ENCODE measurements at places on chromosomes 3 and 15.

GRCh38 chr15:75449585-75450306 is 1.7 kb downstream of the SIN3A start:
- no peak for DNase-seq

GRCh38 chr3:195809291-195809785 is 2.4 kb downstream of the MUC4 start:
- DNase-seq = no peak

- no peak for DNase-seq
These were observed 74.9 kb upstream of the EPHA3 start for GRCh38 chr3:89032346-89033013.

- no peak for DNase-seq
These were observed 145.7 kb downstream of the BBX start for GRCh38 chr3:107668416-107668815.

- no peak for DNase-seq
These were observed 25.5 kb downstream of the ZXDC start for GRCh38 chr3:126450219-126450618.

GRCh38 chr3:53612508-53612907 is 118.1 kb downstream of the CACNA1D start:
- DNase-seq = no peak

GRCh38 chr3:172371544-172371943 is 76.7 kb downstream of the GHSR start:
- DNase-seq = no peak

DNA sequence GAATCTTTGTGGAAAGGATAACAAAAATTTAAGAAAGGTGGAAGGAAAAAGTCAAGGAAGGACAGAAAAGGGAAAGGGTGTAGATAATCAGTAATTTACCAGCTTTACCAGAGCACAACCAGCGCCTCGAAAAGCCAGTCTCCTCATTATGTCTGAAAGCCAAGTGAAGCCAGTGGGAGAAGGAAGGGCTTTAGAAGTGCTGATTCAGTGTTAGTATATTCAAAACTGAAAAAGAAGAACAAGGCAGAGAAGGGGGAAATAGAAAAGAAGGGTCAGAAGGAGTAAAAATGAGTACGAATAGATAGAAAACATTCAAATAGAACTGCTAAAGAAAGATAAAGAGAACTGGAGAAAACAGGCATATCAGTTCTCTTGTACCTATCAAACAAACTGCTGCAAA is 4.1 kb downstream of the PBRM1 start:
- no peak for DNase-seq

- no peak for DNase-seq
These were observed 211.7 kb downstream of the DTWD1 start for GRCh38 chr15:49832511-49832910.

- DNase-seq = no peak
These were observed 3.6 kb downstream of the HGD start for GRCh38 chr3:120678331-120678947.

DNA sequence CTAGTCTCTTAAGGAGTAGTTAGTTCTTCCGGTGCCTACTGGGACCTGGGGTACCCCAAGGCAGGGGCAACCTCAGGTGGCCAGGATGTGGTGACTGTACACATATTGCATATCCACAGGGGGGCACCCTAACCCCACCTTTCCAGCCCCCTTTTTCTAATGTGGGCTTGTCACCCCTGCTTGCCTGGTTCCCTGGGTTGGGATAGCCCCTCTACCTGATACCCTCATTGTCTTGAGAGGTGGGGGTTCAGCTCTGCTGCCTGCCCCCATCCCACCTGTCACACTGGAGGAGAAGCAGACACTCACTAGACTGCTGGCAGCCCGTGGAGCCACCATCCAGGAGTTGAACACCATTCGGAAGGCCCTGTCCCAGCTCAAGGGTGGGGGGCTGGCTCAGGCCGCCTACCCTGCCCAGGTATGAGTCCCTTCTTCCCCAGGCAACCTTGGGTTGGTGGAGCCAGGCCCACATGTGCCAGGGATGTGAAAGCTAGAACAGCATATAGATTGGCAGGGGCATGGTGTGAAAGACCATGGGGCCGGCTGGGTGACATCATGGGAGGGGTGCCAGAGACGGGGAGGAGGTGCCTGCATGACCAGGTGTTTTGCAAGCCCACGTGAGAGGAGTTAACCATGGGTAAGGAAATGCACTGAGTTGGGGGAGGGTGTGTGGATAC is 4.0 kb downstream of the GLYCTK start:
- DNase-seq = peak; percentile 41

DNA sequence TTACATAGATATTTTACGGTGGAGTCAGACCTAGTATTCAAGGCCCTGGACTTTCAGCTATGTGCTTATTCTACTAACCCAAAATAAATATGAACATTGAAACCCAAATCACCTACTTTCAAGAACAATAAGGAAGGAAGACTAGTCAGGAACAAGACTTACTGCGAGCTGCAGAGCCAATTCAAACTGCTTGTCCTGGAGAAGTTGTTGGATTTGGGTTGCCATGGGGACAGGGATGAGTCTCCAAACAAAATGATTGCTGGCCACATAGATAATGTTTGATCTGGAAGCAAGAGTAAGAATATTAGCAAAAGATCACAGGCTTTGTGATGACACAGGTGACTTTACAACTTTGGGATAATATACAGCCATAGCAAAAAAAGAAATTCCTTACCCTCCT is 21.6 kb upstream of the PLA2G4F start:
- no peak for DNase-seq

DNA sequence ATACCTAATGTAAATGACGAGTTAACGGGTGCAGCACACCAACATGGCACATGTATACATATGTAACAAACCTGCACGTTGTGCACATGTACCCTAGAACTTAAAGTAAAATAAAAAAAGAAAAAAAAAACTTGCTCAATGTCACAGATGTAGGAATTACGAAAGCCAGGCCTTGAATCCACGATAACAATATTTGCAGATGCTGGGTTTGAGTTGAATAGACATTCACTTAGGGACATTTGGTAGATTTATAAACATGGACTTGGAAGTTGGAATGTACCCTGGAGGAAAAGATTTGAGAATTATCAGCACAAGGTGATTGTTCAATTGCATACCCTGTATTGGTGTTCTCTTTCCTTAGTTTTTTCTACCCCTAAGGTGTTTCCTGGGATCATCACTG is 260.2 kb upstream of the PEX5L start:
- DNase-seq = no peak

- DNase-seq = no peak
These were observed 1.2 kb downstream of the TRH start for GRCh38 chr3:129975705-129976048.

- DNase-seq = no peak
These were observed 76.4 kb upstream of the STT3B start for GRCh38 chr3:31456373-31456772.

DNA sequence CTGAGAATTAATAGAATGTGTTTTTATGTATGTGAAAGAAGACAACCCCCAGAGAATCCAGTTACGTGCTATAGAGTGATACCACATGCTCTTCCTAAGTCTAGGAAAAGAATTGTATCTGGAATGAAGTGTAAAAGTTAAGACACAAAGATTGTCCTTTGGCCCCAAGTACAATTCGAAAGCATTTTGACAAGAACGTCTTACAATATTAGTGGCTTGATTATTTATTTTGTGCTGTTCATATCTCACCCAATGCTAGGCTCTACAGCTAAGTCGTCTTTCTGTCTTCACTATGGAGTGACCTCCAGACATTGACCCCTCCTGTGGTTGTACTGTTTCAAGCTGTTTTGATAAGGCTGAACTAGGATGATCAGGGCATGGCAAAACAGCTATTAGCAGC is 345.7 kb upstream of the C2CD4B start:
- no peak for DNase-seq

- DNase-seq = no peak
These were observed 49.3 kb downstream of the SLC6A20 start for GRCh38 chr3:45746777-45747622.

- DNase-seq = no peak
These were observed 350.5 kb upstream of the COL8A1 start for GRCh38 chr3:99287876-99288275.

- no peak for DNase-seq
These were observed 69.5 kb downstream of the ATP2B2 start for GRCh38 chr3:10435850-10436249.

- DNase-seq = peak; percentile 15
These were observed 43.5 kb downstream of the ACAD9 start for GRCh38 chr3:128922804-128923459.

- DNase-seq = no peak
These were observed 75.5 kb downstream of the TOP2B start for GRCh38 chr3:25589104-25589782.

DNA sequence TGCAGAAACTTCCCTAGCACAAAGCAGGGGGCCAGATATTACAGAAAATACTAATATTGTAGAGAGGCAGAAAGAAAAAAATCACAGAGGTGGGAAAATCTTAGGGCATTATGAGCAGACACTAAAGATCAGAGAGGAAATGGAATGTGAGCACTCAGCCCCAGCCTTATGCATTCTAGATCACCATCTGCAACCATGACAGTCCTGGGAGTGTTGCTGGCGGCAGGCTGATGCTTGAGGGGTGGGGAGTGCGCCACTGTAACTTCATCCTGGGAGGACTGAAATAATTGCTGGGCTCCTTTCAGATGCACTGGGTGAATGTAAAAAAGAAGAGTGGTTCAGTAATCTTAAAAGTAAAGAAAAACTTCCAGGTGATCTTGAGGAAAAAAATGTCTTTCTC is 427.6 kb upstream of the SEMA6D start:
- DNase-seq = no peak

- no peak for DNase-seq
These were observed 80.3 kb downstream of the TFG start for GRCh38 chr3:100789579-100789978.

GRCh38 chr3:50359760-50360110 is 414 bp upstream of the TMEM115 start:
- DNase-seq = no peak

DNA sequence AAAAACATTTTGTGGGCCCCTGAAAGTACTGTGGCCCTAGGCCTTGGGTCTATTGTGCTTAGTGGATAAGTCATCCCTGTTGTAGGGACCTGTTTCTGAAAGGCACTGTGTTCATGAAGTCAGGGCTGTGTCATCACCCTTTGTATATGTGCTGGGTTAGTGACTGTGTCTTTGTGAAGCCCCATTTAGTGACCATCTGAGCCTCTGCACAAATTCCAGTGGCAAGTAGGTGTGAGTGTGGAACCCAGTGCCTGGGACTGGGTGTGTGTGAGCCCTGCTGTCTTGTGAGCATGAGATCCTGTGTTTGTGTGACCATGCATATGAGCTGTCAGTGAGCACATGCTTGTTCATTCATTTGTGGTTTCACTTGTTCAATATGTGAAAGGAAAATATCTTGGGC is 1.2 kb upstream of the HYAL1 start:
- no peak for DNase-seq

GRCh38 chr15:80999623-81000036 is 1.1 kb upstream of the TLNRD1 start:
- no peak for DNase-seq

GRCh38 chr15:92954578-92954977 is 54.5 kb downstream of the CHD2 start:
- no peak for DNase-seq

DNA sequence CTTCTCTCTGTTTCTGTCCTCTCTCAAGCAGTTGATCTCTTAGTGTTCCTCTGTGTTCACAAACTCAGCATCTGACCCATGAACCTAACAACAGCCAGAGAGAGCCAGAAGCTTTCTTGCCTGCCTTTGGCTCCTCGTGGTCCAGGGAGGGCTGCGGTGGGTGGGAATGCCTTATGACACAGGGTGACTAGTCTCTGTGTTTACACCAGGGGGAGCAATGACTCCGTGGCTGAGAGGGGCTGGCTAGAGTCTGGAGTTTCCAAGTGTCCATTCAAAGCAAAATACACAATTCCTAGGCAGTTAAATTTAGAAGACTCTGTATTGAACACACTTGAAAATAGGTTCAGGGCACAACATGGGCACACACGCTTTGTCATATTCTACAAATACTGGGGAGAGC is 370.0 kb upstream of the FRG2C start:
- DNase-seq = no peak

GRCh38 chr15:29682361-29682760 is 139.9 kb downstream of the TJP1 start:
- no peak for DNase-seq

DNA sequence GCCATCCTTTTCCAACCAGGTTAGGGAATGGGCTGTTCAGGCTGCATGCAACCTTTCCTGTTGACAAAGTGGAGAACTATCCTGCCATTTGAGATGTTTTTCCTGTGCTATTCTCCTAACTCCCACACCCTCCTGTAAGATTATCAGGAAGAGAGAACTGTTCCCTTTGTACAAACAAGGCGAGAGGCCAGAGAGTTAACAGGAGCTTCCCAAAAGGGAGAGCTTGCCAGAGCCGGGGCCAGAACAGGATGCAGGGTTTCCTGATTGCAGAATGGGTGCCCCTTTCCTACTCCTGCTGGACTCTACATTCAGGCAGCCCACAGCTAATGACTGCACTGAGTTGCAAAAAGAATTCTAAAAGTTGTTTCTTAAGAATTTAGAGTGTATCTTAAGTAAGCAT is 17.1 kb downstream of the PML start:
- DNase-seq = no peak

GRCh38 chr3:1703169-1703568 is 395.5 kb upstream of the CNTN4 start:
- no peak for DNase-seq

- DNase-seq = peak; percentile 82
These were observed 312.2 kb downstream of the RORA start for GRCh38 chr15:60916679-60917460.

- DNase-seq = no peak
These were observed 163.6 kb upstream of the SETMAR start for GRCh38 chr3:4139462-4140140.

- no peak for DNase-seq
These were observed 341.3 kb downstream of the LSAMP start for GRCh38 chr3:116103868-116104530.

DNA sequence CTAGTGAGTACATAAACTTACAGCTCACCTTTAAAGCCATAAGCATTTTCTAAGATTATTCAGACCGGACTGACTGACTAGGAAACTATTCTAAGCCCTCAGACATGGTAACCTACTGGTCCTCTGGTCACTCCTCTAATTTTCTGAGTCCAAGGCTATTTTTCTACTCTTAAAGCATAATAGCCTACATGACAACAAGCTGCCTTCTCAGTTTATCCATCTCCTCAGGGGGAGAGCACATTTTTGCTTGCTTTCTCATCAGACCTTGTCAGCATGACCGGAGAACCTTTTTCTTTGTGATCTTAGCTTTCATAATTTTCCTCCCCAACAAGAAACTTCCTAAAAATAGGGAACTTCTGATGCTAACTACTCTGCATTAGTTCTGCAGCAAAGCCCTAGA is 38.4 kb downstream of the UBP1 start:
- no peak for DNase-seq

- DNase-seq = no peak
These were observed 39.8 kb downstream of the BLM start for GRCh38 chr15:90756916-90757315.

All from activated T-cell treated with anti-CD3 and anti-CD28 coated beads for 1 hour (primary cell).